ENCODE measurements at places on chromosomes 2 and 18.

DNA sequence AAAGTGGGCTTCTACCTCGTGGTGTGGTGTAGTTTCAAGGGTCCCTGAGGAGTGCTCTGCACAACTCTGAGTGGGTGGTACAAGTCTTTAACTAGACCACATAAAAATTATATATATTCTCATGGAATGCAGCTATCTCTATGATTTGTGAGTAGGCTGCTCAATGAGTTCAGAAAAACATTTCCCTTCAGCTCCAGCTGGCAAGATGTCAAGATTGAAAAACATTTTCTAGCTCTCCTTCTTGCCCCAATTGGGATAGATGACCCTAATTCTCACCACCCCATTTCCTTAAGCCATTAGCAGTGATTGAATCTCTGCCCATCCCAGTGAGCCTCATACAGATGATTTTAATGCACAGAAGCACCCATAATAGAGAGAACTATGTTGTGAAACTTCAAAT lies 28.3 kb upstream of the SP3 start:
- DNase-seq = no peak

- DNase-seq = no peak
These were observed 238.6 kb upstream of the SLC8A1 start for GRCh38 chr2:40690525-40690924.

GRCh38 chr2:157443090-157443489 lies 799 bp downstream of the CYTIP start:
- DNase-seq = no peak

GRCh38 chr2:119248311-119248710 lies 24.7 kb downstream of the STEAP3 start:
- DNase-seq = no peak

- DNase-seq = no peak
These were observed 1357.5 kb upstream of the CELF4 start for GRCh38 chr18:38923126-38923525.

GRCh38 chr18:26549263-26550094 lies 1.1 kb upstream of the KCTD1 start:
- DNase-seq = no peak

DNA sequence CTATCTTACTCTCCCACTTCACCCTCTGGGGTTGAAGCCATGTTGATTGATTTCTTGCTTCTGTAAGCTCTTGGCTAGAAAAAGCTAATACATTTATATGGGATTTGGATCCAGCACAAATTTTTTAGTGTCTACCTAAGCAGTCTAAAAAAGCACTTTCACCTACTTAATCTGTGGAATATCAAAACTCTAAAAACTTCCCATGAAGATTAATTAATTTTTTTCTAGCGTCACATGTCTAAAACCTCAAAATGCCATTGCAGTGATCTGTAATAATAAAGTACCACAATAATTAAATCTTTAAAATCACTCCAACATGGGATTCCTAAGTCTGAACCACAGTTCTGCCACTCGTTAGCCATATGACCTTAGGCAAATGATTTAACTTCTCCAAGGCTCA lies 180.1 kb downstream of the EN1 start:
- no peak for DNase-seq

DNA sequence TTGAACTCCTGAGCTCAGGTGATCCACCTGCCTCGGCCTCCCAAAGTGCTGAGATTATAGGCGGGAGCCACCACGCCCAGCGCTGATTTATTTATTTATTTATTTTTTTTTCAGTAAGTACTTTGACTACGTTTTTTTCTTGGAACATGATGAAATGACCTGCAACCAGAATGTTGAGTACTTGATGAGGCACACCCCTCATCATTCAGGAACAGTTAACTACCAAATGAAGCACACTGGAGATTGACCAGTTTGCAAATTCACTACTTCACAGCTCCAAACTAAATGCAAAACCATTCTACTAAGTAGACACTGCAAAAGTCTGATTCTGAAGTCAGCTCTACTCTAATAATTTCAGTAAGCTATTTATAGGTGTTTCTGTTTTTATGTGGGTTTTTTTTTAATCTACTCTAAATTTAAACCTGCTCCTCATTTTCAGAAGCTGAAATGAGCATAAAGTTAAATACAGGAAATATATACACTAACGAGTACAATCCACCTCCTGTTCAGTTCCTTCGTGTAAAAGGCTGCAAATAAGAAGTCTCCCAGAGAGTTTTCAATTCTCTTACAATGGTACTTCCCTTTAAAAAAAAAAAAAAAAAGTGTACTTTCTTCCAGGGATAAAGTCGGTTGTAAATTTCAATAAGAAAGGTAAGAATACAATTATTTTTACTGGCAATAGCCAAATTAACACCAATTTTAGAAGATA lies 1.4 kb downstream of the GFPT1 start:
- DNase-seq = no peak

DNA sequence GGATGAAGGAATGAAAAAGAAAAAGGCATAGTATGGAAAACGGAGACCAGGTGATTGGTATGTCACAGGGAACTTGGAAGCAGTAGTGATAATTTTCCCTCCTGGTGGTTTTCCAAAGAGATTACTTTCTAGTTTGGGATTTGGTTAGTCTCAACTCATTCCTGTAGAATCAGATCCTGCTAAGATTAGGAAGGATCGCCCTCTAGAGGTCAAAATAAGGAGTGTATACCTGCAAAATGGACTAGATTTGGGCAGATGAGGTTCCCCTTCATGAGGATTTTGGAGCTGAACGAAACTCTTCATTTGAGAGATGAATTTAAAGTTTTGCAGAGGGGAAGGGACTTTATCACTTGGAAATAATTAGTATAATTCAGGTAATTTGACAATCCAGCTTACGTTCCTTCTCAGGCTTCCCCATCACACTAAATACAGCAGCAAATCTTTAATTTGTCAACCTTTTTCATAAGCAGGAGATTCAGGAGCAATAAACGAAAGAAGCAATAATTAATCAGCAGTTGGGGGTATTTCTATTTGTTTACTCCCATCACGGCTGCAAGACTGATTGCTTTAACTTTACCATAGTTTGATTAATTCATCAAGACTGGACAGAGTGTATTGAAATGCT lies 65.2 kb downstream of the CCDC195 start:
- DNase-seq = no peak

Data from activated CD4-positive, alpha-beta T cell treated with anti-CD3 and anti-CD28 coated beads, Interleukin-2, amount 50 U/mL, for 24 hours (primary cell).